Stimulated activated CD4-positive, alpha-beta T cell treated with anti-CD3 and anti-CD28 coated beads, Interleukin-1b, Interleukin-23, amount 100 ng/mL, for 4 hours (primary cell): ENCODE measurements at places on chromosomes 6 and 20.

GRCh38 chr20:32559753-32560380 lies 25.3 kb downstream of the NOL4L start:
- no peak for DNase-seq

DNA sequence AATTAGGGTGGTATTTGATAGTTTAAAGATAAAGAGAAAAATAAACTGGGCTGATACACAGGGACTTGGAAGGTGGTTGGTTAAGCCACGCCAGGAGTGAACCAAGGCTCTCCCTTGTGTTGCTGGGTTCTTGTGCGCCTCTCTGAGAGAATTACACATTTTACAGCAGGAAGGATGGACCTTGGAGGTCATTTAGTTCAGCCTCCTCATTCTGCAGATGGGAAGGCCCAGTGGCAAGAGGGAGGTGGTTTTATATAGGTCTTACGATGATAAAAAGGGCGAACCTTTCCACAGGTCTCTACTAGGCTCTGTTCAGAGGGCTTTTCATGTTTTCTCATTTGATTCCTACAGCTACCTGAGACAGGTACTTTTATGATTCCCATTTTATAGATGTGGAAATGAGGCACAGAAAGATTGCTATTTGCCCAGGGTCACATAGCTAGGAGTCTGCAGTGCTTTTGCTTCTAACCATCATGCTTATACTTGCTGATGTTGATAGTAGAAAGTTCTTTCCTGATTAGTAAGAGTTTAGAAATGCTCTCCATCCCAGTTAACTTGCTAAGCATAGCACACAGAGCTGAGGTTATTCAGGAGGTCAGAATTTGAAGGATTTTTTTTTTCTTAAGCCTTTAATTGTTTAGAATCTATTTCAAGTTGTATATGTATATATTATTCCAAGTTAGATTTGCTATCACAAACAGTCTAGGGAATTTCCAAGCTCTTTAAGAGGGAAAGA lies 12.8 kb downstream of the HIVEP1 start:
- DNase-seq: no peak

- no peak for DNase-seq
Observed at GRCh38 chr20:23915844-23916243, 36.3 kb upstream of the CST5 start.

GRCh38 chr6:137896647-137897046 lies 29.6 kb downstream of the TNFAIP3 start:
- no peak for DNase-seq

- DNase-seq: no peak
Observed at GRCh38 chr20:62952968-62953838, 694 bp downstream of the SLC17A9 start.

- no peak for DNase-seq
Observed at GRCh38 chr6:53461041-53461656, 83.8 kb downstream of the GCLC start.

- DNase-seq: no peak
Observed at GRCh38 chr6:6689400-6690143, 101.1 kb downstream of the LY86 start.

DNA sequence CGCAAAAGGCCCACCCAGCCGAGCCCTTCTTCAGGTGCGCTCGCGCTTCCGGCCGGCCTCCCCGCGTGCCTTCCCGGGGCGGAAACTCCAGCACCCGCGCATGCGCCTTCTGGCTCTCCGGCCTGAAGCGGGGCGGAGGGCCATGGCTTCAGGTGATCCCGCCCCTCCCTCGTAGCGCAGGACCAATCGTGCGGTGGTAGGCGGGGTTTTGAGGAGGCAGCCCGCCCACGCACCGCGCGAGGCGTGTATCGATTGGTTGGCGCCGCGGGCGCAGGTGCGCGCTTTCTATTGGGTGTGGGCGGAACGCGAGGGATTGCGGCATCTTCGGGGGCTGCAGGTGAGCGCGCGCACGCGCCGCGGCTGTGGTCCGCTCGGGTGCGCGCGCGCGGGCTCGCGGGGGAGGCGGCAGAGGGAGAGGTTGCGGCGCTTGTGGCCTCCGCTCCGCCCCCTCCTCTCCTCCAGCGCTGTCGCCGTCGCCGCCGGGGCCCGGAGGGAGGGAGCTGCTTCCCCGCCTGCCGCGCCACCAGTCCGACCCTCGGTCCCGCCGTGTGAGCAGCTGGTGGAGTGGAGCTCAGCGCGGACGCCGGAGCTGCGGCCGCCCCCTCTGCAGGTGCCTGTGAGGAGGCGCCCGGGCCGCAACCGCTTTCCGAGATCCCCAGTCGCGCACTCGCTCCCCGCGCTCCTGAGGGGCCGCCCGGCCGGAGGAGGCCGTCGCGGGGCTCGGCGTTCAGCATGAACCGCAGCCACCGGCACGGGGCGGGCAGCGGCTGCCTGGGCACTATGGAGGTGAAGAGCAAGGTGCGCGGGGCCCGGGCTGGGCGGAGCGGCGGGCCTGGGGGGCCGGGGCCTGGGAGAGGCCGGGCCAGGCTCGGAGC lies at the start of gene PARD6B:
Gene PARD6B (plus strand): TSS at position 526 of the 875 bp plus-strand sequence. CDS start 207 bp downstream, at position 733.
- peak; percentile 99 for DNase-seq

- no peak for DNase-seq
Observed at GRCh38 chr6:108632441-108632840, 71.7 kb downstream of the FOXO3 start.

GRCh38 chr6:25619217-25619616 lies 32.8 kb upstream of the SCGN start:
- no peak for DNase-seq

DNA sequence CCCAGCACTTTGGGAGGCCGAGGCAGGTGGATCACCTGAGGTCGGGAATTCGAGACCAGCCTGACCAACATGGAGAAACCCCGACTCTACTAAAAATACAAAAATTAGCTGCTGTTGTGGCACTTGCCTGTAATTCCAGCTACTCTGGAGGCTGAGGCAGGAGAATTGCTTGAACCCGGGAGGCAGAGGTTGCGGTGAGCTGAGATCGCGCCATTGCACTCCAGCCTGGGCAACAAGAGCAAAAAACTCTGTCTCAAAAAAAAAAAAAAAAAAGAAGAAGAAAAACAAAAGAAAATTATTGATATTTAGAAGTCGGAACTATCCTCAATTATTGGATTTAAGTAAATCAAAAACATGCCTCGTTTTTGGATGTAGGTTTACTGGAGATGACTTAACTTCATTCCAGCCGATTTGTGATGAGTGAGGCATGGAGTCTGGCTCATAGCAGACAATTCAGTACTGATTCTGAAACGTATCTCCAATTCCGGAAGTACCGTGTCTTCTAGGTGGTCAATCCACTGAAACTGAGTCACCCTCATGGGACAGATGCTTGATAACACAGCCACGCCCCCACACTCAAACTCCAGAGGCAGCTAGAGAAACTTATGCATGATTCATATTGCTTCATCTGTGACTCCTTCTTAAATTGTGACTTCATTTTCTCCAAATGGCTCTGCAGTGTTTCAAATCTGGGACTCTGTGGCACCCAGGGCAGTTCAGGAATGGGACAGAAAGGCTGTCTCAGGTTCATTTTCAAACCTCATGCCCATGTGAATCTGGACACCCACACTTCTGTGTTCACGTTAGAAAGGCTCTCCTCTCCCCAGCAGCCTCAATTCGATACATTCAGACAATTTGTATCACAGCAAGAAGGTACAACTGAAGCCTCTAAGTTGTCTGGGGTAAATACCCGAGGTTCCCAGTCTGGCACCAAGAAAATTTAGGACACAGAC lies 110.4 kb upstream of the ARMC2 start:
- no peak for DNase-seq

DNA sequence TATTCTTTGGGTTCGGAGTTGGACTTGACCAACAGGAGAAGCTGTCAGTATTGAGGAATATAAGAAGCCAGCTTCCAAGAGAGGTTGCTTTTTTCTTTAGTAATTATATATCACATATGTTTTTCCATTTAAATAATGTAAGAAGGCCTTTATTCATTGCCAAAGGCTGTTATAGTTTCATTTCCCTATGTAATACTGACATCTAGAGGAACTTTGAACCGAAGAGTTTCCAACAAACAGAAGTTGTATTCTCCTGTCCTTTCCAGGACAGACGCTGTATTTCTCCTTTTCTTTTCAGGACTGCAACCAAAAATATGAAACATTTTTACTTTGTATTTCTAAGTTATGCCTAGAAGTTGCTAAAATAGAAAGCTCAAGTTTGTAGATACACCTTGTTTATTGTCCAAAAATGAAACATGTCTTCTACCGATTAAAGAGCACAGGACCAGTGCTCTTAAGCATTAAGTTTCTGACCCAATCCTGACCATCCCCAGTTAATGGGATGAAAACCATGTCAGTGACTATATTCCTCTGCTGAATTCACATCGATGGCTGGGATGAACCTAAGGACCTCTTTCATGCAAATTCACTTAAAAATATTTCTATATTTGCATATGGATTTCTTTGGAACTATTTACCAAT lies 55.1 kb downstream of the MYLK4 start:
- no peak for DNase-seq

DNA sequence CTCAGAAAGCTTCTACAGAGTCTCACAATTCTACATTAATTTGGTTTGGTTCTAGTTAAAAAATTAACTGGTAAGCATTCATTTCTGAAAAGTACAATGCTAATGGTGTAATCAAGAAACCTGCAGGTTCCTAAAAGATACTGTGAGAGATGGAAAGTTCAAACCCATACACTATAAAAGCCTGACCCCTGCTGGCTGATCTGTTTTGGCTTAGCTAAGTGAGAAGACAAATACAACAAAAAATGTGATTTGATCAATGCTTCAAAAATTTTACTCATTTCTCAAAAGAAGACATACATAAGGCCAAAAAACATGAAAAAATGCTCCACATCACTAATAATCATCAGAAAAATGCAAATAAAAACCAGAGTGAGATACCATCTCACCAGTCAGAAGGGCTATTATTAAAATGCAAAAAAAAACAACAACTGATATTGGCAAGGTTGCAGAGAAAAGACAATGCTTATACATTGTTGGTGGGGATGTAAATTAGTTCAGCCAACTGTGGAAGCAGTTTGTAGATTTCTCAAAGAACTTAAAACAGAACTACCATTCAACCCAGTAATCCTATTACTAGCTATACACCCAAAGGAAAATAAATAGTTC lies 102.8 kb downstream of the MOXD1 start:
- no peak for DNase-seq

GRCh38 chr6:139515511-139515910 lies 141.1 kb upstream of the CITED2 start:
- no peak for DNase-seq
